ENCODE measurements at places on chromosomes 1 and 21.

GRCh38 chr1:67094191-67094590, 40.2 kb upstream of the SLC35D1 start:
- DNase-seq, result no peak

GRCh38 chr1:203424861-203425662, 50.5 kb upstream of the PRELP start:
- no peak for DNase-seq

DNA sequence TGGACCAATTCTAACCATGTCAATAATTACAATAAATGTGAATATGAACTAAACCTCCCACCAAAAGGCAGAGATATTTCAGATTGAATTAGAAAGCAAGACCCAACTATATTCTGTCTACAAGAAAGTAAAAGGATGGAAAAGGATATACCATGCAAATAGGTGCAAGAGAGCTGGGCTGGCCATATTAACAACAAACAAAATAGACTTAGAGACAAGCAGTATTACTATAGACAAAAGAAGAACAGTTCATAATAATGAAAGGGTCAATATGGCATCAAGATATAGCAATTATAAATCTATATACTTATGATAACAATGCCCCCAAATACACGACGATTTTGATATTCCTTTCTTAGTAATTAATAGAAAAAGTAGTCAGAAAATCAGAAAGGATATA, 67.3 kb upstream of the IFFO2 start:
- DNase-seq, result no peak

DNA sequence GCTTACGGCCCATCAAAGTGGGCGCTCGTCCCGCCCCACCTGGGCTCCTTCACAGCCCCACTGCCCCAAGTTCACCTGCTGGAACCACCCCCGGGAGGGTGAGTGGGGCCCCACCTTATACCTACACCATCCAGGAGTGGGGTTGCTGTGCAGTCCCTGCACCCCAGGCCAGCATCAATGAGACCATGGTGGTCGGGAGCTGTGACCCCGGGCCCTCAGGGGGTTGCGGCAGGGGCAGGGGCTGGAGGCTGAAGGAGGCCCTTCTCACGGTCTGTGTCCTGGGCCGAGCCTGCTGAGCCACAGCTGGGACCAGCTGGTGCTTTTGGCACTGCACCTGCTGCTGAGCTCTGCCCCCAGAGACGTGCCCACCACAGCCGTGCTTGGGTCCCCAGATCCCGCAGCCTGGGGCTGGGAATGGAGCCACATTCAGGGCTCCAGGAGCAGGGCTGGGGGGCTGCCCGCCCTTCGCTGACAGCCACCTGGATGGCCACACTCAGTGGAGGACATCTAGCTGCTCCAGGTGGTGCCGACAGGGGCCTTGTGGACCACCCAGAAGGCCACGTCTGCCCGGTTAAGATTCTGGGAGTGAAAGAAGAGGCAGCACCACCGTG, 17.4 kb downstream of the ACTRT2 start:
- no peak for DNase-seq

GRCh38 chr1:59150577-59151386, 146.1 kb upstream of the FGGY start:
- DNase-seq, result no peak

DNA sequence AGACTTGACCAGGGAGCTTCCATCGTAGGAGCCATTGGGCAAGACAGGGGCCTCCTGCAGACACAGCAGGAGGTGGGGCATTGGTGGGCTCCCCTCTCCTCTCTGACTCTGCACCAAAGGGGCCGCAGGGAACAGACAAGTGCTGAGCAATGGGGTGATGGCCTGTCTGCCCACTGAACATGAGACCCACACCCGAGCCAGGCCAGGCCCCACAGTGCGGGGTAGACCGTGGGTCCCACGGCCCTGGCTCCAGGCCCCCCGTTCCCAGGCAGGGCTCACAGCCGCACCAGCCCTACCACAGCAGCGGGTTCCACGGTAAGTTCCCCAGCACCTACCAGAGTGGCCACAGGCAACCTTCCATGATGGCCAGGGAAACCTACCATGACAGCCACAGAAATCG, 45.9 kb downstream of the CHD5 start:
- DNase-seq, result no peak

DNA sequence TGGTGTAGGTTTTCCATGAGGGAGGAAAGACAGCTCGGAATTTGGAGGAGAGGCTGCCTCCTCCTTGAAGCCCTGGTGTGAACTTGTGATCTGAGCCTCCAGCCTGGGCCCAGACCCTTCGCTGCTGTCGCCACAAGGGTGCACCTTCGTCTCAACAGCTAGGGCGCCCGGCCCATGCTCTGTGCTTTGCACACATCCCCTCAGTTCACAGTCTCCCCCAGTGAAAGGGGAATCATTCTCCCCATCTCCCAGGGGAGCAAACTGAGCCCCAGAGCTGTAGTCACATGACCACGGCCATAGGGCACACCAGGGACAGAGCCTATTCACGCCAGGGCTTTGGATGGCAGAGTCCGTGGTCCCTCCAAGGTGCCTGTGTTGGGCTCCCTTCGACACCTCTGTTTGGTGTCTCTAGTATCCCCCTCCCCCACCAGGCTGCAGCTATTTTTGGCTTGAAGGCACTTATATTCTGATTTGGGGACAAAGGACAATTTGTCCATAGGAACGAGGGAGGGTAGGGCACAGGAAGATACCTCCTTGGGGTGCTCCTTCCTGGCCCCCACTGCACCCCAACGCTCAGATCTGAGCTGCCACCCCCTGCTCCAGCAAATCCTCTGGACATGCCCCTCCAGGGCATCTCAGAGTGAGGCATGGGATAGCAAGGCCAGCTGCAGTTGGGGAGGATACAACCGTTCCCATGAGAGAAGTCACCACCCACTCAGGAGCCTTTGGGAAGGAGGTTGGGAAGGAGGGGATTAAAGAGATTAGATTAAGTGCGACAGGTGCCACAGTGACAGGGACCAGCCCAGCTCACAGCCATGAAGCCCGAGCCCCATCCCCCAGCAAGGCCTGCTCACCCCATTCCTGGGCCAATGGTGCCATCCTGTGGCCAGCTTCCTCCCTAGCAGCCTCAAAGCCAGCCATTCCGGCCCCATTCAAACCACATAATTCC, 15.7 kb downstream of the MATN1 start:
- peak; percentile 56 for DNase-seq

DNA sequence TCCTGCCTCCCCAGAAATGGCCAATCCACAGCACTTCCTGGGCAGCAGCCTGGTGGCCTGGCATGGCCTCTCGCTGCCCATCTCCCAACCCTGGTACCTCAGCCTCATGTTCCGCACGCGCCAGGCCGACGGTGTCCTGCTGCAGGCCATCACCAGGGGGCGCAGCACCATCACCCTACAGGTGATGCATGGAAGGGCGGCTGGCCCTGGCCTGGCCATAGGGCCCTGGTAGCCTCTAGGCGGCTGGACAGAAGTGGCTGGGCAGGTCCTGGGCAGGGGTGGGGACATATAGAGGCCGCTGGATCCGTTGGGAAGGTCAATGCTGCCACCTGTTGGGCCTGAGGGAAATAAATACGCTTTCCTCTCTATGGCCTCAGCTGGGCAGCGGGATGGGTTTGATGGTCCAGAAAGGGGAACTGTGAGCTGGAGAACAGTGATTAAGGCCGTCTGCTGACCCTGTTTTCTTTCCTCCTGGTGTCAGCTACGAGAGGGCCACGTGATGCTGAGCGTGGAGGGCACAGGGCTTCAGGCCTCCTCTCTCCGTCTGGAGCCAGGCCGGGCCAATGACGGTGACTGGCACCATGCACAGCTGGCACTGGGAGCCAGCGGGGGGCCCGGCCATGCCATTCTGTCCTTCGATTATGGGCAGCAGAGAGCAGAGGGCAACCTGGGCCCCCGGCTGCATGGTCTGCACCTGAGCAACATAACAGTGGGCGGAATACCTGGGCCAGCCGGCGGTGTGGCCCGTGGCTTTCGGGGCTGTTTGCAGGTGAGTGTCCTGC, 14.4 kb downstream of the CELSR2 start:
- DNase-seq, result peak; percentile 61

DNA sequence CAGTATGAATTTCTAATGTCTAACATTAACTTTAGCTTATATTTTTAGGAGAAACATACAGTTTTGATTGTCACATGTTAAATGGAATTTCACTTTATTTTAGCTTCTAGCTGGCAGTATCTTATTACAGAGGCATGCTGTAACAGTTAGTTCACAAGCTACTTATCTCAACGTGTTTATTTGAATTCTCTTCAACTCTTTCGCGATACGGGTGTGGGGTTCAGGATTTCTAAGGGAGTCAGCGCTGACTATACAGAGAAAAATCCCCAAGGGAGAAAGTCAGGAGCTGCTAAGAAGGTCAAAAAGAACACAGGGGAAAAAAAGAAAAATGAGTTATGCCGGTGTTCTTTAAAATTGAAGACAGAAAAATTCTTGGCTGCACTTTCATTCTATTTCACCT, 296.2 kb downstream of the VAV3 start:
- no peak for DNase-seq

GRCh38 chr1:3746830-3747521, 5.3 kb upstream of the CCDC27 start:
- DNase-seq, result peak; percentile 89

- no peak for DNase-seq
Measured at GRCh38 chr1:30335997-30336390, 387.4 kb downstream of the MATN1 start.

DNA sequence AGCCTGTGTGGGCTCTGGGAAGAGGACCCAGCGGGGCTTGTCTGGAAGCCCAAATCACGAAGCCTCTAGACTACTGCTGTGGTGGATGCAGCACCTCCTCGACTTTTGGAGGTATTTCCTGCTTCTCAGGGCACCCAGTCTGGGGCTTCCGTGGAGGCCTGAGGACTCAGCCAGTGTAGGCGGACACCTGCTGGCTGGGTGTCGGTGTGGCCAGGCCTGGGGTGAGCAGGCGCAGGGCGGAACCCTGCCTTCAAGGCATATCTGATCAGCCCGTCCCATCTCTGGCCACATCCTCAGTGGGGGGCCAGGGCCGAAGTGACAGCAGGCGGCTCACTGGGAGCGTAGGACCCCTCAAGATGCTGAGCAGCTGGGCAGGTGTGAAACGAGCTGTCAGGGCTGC, 6.9 kb downstream of the PLCH2 start:
- DNase-seq, result no peak

DNA sequence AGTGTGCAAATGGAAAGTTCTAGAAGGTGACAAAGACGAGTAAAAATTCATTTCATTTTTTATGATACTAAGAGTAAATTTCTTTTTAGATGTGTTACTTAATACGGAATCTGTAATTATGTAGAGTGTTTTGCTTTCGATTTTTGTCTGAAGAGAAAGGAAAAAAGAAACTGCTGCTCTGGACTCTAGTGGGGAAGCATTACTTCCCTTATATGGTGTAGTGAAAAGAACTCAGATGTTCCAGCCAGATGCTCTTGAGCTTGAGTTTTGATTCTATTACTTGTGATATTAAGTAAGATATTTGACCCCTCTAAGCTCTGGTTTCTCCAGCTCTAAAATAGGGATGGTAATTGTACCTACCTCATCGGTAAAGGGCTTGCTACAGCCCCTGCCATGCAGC, 12.2 kb upstream of the GPR161 start:
- DNase-seq, result no peak

DNA sequence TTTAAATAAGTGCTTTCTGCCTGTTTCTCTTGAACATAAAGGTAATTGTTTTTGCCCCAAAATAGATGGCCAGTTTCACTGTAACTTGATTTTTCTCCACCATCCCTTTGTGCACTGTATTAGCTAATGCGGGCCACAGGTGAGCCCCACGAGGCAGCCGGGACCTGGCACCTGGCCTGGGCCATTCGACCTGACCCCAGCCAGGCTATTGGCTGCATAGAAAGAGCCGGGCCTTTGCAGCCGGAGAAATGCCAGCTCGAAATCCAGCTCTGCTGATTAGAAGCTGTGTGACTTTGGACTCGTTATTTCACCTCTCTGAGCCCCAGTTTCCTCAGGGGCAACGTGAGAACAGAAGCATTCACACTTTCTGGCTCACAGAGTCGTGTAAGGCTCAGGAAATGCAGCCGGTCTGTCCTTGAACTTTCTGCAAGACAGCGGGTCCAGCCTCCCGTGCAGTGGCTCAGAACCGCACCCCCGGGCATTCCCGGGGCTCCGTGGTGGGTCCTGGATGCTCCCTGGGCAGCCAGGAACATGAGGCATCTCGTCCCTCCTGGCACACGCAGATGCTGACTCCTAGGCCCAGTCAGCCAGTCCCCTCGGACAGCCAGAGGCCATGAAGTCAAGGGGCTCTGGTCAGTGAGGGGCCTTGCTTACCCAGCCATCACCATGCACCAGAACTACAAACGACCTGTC, 37.4 kb upstream of the ACTRT2 start:
- no peak for DNase-seq

GRCh38 chr1:22313321-22313720, 138.3 kb upstream of the ZBTB40 start:
- DNase-seq, result no peak

DNA sequence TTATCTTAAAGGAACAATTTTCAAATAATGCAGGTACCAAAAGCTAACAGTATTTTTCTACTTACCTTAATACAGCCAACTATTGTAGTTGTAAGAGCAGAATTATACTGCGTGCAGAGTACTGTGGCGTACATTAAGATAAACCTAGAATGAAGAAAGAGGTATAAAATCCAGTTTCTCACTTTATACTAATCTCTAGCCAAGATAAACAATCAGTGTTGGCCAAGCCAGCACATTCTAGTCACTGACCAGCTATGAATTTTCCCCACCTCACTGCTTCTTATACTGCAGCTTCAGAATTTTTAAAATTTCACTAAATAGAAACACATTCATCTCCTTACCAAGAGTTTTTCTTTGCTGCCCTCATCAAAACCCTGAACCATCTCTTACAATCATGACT, 33.6 kb downstream of the SLC35D1 start:
- no peak for DNase-seq

DNA sequence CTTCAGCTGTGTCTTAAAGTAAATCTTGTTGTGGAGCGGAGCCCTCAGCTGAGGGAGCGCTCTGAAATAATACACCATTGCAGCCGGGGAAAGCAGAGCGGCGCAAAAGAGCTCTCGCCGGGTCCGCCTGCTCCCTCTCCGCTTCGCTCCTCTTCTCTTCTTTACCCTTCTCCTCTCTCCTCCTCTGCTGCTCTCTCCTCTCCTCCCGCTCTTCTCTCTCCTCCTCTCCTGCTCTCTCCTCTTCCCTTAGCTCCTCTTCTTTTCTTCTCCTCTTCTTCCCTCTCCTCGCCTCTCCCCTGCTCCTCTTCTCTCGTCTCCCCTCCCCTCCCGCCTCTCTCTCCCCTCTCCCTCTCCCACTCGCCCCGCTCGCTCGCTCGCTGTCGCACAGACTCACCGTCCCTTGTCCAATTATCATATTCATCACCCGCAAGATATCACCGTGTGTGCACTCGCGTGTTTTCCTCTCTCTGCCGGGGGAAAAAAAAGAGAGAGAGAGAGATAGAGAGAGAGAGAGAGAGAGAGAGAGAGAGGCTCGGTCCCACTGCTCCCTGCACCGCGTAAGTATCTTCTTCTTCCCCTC, at the start of gene PROX1:
TSS of gene PROX1 (plus strand) at position 47 of the 580 bp plus-strand sequence. CDS start 8,563 bp downstream, outside the sequence.
- no peak for DNase-seq
